ENCODE measurements at places on chromosomes 7 and 10.

DNA sequence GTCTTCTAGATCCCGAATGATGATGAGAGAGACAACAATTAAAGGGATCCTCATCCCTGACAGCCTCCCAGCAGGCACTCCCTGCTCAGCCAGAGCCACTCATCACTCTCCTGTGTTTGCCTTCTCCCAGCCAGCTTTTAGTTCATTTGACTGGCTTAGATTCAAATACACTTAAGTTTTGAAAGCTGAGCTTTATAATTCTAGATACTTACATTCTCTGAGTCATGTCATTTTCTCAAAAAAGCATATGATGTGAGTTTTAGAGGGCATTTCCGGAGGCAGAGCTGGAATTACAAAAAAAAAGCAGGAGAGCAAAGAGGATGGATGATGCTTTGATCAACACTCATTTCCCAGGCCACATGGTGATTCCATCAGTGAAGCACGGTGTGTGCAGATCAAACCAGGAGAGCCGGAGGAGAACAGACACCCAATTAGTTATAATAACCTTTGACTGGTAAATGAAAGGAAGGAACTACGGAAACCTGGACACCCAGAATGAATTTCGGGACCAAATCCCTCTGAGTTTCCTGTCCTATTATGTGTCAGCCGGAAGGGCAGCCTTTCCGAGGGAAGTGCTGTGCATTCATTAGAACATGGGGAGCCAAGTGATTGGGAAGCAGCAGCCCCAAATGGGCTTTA lies 81.5 kb upstream of the HPS1 start:
- DNase-seq: no peak

- no peak for DNase-seq
Observed at GRCh38 chr7:3551536-3551935, 250.5 kb downstream of the SDK1 start.

DNA sequence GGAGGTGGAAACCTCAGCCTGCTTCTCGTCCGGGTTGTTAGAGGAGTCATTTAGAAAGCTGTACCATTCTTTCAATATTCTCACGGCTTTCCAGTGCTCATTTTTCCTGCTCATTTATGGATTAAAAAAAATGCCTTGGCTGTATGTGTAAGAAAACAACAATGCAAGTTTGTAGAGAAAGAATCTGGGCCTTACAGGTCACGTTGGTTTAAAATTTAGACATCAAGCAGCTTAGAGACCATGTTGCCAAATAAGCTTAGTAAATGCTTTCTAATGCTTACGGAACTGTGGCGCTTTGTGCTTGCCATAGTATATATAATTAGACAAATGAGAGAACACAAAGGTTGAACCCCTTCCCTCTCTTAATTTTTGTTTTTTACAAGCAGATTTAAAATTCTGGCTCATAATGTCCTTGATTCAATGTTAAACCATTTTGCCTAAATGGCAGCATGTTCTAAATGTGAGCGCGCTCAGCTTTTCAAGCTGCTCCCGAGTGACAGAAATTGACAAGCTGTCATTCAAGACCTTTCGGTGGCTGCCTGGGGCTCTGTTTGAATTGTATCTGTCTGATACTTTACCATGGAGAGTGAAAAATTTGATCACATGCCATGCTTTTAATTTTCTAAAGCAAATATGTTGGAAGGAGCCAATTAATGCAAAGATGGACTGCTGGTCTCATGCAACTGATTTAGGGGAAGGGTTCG lies 1.1 kb downstream of the ARMS2 start:
- DNase-seq: no peak

- no peak for DNase-seq
Observed at GRCh38 chr7:8800986-8801385, 367.6 kb downstream of the NXPH1 start.

DNA sequence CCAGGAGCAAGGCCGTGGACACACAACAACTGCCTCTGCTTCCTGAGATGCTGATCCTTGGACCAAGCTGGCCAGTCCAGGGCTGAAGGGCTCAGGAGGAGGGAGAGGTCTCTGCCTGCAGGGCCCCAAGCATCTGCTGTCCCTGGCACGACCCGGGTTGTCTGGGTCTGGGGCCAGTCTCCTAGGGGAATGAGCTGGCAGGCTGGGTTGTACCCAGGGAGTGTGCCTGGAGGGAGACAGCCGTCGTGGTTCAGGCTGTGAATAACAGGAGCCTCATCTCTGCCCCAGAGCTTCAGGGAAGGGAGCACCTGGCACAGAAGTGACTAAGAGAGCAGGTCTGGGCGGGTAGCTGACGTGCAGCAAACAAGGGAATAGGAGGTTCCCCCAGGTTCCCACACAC lies 17.9 kb upstream of the SERPINE1 start:
- DNase-seq: no peak

GRCh38 chr7:11960621-11961020 lies 128.6 kb upstream of the THSD7A start:
- no peak for DNase-seq

DNA sequence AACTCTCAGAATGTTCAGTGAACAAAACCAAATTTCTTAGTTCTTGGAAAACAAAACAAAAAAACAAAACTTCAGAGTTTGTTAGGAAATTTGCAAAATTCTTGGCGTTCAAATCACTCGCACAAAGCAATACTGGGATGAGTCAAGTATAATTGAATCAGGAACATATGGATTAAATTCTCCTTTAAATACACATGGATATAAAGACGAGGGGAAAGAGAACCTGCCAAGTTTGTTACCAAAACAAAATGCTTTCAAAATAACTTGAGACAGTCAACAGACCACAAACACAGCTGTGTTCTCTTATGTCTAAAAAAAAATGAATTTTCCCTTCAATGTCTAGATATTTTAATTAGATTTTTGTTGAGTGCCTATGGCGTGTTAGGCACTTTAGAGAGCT lies 93.5 kb upstream of the MPP7 start:
- DNase-seq: no peak

DNA sequence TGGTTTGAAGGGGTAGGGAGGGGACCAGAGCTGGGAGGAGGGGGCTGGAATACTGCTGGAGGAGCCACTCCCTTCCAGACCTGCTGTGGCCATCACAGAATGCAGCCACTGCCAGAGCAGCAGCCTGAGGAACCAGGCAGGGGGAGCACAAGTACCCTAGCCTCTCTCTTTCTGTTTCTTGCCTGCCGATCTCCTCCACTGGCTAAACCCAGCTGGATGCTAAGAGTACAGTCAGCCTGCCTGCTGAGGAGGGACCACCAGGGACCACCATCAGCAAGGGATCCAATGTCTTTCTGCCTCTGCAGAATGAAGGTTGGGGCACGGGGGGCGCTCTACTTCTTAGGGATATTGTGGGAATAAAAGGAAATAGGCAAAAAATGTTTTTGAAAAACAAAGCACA lies 4.7 kb downstream of the BLVRA start:
- no peak for DNase-seq

DNA sequence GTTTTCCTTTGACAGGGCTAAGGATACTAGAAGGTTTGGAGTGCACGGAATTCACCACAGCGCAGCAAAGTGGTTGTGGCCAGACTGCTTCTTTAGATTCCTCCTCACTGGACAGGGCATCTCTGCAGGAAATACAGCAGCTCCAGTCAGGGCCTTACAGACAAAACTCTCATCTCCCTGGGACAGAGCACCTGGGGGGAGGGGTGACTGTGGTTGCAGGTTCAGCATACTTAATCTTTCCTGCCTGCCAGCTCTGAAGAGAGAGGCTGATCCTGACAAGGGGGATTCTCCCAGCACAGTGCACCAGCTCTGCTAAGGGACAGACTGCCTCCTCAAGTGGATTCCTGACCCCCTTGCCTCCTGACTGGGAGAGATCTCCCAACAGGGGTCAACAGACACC lies 1257.9 kb downstream of the NXPH1 start:
- no peak for DNase-seq

GRCh38 chr10:120715171-120715570 lies 136.0 kb upstream of the WDR11 start:
- DNase-seq: no peak

DNA sequence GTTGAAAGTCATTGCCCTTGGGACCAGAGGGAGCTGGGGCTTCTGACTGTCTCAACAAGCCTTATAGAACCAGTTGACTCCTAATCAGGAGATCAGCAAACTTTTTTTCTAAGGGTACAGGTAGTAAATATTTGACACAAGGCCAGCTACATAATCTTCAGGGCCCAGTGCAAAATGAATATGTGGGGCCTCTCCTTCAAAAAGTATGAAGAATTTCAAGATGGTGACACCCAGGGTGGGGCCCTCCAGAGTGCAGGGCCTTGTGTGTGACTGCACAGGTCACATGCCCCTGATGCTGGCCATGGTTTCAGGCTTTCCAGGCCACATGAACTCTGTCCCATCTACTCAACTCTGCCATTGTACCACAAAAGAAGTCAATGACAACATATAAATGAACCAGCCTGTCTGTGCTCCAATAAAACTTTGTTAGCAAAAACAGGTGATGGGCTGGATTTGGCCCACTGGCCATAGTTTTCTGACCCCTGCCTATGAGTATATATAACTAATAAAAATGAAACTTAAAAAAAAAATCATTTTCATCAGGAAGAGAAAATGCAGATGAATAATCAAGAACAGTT lies 6.1 kb downstream of the MMRN2 start:
- no peak for DNase-seq

GRCh38 chr10:101452593-101452992 lies 98.6 kb downstream of the BTRC start:
- DNase-seq: no peak

DNA sequence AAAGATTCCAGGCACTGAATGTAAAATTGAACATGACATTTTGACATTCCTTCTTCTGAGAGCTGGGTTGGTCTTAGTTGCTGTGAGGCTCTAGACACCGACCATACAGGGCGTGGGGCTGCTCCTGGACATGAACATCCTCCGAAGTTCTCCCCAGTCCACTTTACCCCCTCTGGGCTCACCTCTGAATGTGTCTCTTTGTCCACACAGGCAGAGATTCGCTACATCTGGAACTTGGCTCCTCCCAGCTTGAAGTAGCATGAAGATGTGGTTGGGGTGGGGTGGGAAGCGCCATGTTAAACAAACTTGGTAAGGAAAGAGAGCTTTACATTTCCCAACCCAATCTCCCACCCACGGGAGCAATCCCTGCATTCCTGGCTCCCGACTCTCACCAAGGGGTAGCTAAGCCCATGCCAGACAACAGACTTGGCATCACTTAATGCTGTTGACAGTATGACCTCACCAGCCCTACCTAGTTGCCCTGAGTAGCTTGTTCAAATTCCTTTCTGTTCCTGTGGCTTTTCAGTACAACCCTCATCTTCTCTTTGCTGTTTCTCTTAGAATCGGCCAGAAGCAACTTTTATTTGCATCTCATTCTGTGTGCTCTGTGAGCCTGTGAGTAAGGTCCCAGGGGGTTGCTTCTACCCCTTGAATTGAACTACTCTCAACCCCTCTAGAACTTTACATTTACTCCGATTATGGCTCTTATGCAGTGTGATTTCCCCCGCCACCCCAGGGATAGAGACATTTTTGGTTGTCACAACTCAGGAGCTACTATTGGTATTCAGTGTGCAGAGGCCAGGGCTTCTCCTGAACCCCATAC lies 211.4 kb downstream of the SEC23IP start:
- no peak for DNase-seq

- no peak for DNase-seq
Observed at GRCh38 chr7:81439591-81439990, 330.3 kb downstream of the HGF start.

GRCh38 chr10:70911386-70911785 lies 23.0 kb upstream of the PCBD1 start:
- DNase-seq: no peak

GRCh38 chr7:18521945-18522566 lies 26.5 kb downstream of the HDAC9 start:
- no peak for DNase-seq

GRCh38 chr10:53601260-53601875 lies 828.8 kb upstream of the MBL2 start:
- peak; percentile 60 for DNase-seq

GRCh38 chr10:12625393-12626023 lies 276.2 kb downstream of the CAMK1D start:
- no peak for DNase-seq
